ENCODE measurements at places on chromosomes 13 and 19.
A peak's percentile ranks its signal among the peaks of the same experiment; 100 is the strongest.

- no peak for DNase-seq
These were observed 80.0 kb downstream of the KDM4B start for GRCh38 chr19:5048727-5049553.

DNA sequence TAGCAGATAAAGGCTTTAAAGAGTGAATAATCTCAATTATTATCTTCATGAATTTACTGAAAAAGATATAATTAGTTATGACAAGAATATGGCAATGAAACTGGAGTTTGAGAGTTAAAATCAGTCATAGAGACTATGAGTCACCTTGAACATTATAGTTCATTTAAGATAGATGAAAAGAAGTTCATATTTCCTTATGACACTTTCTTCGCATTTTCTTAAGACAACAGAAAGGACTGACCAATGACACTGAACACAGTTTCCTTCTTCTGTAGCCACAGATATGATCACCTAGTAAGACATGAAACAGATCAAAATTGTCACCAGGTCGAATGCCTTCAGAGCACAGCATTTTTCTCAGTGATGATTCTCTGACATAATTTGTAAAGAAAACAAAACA, 202.1 kb downstream of the KLF12 start:
- no peak for DNase-seq

DNA sequence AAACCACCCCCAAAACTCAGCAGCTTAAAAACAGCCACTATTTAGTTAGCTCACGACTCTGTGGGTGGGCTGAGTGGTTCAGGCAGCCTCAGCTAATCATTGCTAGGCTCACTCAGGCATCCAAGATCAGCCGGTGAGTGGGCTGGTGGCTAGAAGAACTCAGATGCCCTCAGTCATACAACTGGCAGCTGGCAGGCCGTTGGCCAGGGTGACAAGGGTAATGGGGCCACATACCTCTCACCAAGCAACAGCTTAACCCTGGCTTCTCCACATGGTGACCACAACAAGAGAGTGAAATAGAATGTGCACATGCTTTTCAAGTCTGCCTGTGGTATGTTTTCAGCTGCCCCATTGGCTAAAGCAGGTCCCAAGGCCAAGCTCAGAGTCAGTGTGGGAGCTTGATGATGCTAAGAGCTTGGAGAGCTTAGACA, 435.4 kb upstream of the TSHZ3 start:
- no peak for DNase-seq

GRCh38 chr13:24181991-24182702, 21.6 kb downstream of the SPATA13 start:
- DNase-seq: no peak

- no peak for DNase-seq
These were observed 245.3 kb upstream of the HTR2A start for GRCh38 chr13:47142105-47142504.

DNA sequence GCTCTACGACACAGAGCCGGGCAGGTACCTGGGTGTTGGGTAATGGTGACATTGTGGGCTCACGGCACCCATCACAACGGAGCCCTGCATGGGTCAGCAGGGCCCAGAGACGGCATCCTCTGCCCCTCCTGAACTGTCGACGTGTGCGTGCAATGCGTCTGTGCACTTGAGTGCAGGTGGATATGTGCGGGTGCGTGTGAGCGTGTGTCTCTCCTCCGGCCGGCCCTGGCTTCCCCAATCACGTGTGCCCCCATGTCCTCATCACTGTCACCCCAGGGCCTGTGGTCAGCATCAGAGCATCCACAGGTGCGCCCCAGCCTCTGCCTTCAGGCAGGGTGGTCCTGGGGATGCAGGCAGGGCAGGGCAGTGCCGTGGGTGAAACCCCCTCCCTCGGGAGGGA, 37.2 kb upstream of the TPM4 start:
- DNase-seq: no peak

- DNase-seq: peak; percentile 85
These were observed 459 bp downstream of the MIDN start for GRCh38 chr19:1248786-1249297.

GRCh38 chr13:98938801-98939200, 39.1 kb downstream of the DOCK9 start:
- DNase-seq: no peak

- DNase-seq: peak; percentile 82
These were observed 7.9 kb downstream of the VASP start for GRCh38 chr19:45515081-45515624.

GRCh38 chr19:55442372-55442961, 633 bp downstream of the SHISA7 start:
- DNase-seq: no peak

- no peak for DNase-seq
These were observed 699 bp downstream of the IFNL1 start for GRCh38 chr19:39296906-39297305.

Data from CD4-positive, alpha-beta T cell treated with Interferon gamma for 1 hour (primary cell).